ENCODE measurements at places on chromosomes 5 and 9. TPM values are rescaled to one million over a fixed set of nuclear protein-coding genes. Genes with fewer than 3 reads are reported as not detected.

Gene RANBP17
- total RNA-seq: 10.0 TPM

- ATAC-seq: no peak
Observed at GRCh38 chr9:13717322-13718054, 438.0 kb upstream of the MPDZ start.

GRCh38 chr5:93454896-93455295, 126.1 kb downstream of the NR2F1-AS1 start:
- no peak for ATAC-seq

DNA sequence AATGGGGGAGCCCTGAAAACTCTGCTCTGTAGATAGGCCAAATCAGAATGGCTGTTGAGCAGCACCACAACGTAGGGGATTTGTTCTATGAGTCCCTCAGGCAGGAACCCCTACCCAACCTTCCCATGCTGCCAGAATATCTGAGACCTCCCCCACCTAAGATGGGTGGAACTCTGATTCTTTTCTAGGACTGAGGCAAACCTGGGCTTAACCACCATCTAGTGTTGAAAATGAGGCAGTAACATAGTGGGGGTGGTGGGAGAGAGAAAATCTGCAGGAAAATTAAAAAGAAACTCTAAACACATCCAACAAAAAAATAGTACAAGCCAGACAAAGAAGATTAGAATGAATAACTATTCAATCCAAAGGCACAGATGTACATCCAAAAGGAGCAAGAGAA, 228.4 kb downstream of the ATPSCKMT start:
- ATAC-seq: no peak

Gene NTMT1
- 48.6 TPM for total RNA-seq

- no peak for ATAC-seq
Observed at GRCh38 chr9:16012621-16013020, 459.8 kb downstream of the CCDC171 start.

DNA sequence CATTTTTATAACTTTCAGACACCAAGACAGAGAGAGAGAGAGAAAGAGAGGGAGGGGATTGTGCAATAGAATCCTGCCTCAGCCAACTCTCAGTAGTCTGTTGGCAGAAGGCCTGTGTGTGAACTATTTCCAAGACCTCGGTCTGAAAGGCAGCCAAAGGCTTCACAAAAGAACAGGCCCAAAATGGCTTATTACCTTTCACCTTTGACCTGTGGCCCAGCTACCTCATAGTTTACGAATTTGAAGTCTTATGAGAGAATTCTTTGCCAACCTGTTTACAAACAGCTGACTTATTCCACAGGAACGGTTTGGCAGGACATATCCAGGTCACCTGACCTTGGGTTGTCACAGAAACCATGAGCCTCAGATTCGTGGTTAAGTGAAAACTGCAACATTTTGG, 48.6 kb downstream of the NR2F1-AS1 start:
- no peak for ATAC-seq

Gene FCN2
- total RNA-seq: not detected

GRCh38 chr5:154543380-154543779, 65.4 kb upstream of the HAND1 start:
- no peak for ATAC-seq

GRCh38 chr9:121233906-121234831, 32.5 kb upstream of the RAB14 start:
- peak; percentile 86 for ATAC-seq

DNA sequence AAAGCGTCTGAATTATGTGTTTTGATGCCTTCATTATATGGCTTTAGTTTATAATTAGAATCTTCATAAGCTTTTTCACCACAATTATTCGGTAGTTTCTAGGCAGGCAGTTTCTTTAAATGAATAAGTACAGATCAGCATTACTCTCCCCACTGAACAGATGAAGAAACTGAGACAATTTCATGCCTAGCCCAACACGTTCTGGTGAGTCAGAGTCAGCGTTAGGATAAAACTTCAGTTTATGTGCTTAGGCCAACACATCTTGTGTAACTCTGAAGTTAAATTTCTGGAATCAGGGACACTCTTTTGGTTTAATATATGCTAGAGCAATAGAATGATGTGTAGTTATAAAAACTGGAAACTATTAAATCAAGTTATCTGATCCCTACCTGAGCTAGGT, 186.7 kb upstream of the ELL2 start:
- ATAC-seq: no peak

Gene CTXN3
- 11.0 TPM for total RNA-seq

Gene PCDHB5
- 0.75 TPM for total RNA-seq

GRCh38 chr5:132235340-132235739, 7.7 kb upstream of the P4HA2 start:
- no peak for ATAC-seq

Gene RAI14
- total RNA-seq: 24.4 TPM

Gene PCDHGB1
- total RNA-seq: 4.4 TPM

DNA sequence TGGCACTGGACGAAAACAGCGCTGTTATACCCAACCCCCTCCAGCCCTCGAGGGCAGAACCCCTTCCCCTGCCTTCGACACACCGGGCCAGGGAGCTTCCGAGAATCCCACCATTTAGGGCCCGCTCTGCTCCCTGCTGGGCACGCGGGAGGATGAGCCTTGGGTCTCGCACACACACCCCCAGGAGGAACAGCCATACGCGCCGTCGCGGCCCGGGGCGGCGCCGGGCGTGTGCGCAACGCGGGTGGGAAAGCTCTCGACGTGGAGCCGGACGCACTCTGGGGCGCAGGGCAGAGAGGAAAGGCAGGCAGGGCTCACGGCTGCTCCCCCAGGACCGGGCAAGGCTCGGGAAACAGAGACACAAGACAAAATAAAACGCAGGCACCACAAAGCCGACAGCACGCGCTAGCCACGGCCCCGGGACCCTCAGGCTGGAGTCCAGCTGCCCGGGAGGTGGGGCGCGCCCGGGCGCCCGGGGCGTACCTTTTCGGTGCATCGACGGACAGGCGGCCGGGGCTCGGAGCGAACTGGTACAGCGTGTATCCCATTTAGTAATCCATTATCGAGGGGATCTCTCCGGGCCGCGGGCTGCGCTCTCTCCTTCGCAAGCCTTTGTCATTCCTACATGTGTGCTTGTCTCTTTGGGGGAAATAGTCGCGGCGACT, 789 bp downstream of the SEMA6A start:
- peak; percentile 0 for ATAC-seq

- no peak for ATAC-seq
Observed at GRCh38 chr5:111252799-111253545, 28.8 kb downstream of the CAMK4 start.

DNA sequence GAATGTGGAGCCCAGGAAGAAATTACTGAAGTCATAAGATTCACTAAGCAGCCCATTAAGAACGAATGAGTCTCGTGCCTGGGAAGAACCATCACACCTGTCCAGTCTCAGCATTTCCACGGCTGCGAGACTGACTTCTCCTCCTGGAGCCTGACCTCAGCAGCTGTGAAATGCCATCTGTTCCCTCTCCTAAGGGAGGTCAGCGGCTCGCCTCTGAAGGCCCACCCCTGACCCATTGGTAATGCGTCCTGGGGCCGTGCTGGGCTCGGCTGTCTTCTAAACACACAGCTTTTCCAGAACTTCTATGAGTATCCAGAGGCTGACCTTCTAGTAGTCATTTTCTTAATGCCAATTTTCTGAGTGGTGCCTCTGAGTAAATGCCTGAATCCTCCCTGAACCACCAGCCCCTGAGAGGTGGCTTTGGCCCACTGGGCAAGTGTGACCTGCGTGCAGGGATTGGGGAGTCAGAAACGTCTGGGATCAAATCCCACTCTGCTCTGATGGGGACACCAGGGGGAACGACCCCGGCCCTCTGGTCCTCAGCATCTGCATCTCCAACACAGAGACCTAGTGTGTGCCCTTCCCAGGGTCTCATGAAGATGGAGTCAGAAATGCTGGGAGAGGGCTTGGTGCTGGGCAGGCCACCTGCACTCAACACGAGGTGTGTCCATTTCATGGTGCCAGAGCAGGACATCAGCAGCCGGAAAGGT, 5.7 kb downstream of the SLC6A3 start:
- no peak for ATAC-seq

DNA sequence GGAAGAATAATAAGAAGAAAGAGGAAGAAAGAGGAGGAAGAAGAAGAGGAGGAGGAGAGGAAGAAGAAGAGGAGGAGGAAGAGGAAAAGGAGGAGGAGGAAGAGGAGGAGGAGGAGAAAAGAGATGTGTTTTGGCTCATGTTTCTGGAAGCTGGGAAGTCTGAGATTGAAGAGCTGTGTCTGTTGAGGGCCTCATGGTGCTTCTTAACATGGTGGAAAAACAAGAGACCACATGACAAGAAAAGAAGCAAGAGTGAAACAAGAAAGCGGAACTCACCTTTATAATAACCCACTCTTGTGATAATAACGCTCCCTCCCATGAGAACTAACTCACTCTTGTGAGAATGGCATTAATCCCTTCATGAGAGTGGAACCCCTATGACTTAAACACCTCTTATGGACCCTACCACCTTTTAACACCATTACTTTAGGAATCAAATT, 36.1 kb upstream of the RANBP6 start:
- no peak for ATAC-seq

DNA sequence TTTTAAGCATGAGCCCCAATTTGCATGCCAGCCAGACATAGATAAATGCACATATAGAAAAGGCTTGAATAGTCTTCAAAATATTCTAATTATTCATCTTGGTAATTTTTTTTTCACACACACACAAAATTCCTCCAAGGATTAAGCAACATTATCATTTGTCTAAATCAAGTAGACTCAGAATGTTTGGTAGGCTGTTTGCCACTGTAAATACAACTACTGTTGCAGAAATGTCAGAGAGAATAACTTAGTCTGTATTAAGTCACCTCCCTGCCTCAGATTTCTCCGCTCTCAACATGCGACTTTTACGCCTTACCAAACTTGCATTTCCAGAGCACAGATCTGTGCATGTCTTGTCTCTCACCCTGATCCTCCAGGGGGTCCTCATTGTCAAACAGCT, 265.6 kb upstream of the C9orf72 start:
- no peak for ATAC-seq

Gene HAVCR2
- 1.0 TPM for total RNA-seq

- ATAC-seq: no peak
Observed at GRCh38 chr5:4233671-4234070, 638.0 kb downstream of the IRX1 start.

GRCh38 chr5:95778713-95779436, 43.7 kb downstream of the GLRX start:
- ATAC-seq: no peak

GRCh38 chr9:117886616-117887015, 182.4 kb downstream of the TLR4 start:
- ATAC-seq: no peak

Gene KIF27
- 8.2 TPM for total RNA-seq

DNA sequence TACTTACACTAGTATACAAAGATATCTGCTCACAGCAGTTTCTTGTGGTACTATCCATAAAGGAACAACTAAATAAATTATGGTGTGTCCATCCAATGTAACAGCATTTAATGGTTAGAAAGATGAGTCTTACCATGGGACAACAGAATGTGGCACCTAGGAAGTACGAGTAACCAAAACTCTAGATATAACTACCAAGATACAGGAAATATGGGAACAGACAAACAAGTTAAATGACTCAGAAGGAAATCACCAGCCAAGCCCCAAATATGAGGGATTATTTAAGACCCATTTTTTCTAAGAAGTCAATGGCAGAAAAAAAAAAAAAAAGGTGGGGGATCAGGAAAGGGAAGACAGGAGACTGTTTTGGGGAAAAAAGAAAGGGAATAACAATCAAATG, 294.8 kb downstream of the PRELID2 start:
- ATAC-seq: no peak

DNA sequence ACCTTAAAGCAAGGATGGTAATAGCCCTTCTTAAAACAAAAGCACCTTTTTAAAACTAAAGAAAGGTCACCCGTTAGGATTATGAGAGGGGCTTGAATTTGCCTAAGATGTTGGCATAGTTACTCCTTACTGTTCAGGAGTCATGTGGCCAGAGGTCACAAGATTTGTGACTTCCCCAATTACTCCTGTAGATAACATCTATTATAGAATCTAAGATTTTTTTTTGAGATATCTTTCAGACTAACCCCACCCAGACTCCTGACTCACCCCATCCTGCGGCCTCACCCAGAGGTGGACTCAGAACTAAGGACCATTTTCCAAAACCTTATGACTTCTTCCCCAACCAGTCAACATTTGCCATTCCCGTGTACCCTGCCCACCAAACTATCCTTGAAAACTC, 2.4 kb downstream of the CD180 start:
- ATAC-seq: no peak

DNA sequence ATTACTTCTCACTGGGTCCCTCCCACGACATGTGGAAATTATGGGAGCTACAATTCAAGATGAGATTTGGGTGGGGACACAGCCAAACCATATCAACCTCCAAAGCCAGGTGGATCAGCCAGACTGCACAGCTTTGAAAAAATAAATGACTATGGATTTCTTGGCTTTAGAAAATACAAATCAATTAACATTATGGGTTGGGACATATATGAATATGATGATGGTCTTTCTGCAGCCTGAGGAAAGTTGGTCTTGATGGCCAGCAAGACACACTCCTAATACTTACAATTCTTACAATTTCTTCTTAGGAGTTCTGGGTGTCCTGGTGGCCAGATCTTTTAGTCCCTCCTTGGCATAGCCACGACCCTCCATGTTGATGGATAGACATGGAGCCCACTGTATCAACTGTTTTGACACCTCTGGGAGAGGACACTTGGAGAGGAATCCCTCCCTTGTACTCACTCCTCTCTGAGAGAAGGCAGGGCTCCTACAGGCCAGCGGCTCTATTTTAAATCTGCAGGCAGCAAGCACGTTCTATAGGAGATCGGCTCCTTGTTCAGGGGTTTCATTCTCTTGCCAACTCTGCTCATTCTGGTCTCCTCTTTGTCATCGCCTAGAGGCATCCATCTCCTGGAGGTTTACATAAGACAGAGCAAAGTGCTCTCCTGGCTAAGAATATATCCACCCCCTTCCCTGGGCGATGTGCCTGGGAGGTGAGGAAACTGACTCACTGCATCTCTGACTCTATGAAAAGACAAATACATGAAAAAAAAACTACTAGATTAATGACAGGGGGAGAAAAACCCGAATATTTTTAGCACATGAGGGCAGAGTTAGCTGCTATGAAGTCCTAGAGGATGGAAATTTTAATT, 145.9 kb downstream of the CARTPT start:
- peak; percentile 65 for ATAC-seq

Gene SNX18
- 19.2 TPM for total RNA-seq

DNA sequence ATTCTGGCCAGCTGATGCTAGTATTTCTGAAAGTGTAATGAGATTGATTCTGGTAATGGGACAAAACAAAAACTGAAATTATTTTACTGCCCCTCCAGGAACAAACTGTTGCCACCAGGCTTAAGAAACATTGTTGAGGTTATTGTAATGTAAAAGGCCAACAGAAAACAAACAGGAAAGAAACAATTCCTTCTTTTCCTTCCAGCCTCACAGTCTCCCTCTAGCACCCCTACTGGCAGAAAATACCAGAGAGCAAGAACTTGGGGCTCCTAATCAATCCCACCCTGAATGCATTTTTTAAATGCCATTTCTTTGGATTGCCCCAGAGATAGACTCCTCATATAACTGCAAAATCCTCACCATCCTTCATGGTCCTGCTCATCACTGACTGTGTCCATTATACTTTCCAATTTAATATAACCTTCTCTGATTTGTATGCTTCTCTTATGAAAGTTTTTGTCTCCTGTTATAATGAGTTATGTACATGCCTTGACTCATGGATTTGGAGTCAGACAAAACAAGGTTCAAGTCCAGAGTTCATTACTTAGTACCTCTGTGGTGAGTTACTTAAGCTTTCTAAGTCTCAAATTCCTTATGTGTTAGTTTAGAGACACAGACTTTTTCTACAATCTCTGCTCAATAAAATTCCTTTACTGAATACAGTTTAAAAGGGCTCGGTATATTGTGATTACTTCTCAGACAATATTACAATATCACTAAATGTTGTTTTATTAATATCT, 157.9 kb upstream of the FBN2 start:
- no peak for ATAC-seq

Measured in motor neuron (in vitro differentiated cells).